Tibial nerve (tissue), 4 donors: ENCODE measurements at places on chromosomes 1 and 21. TPM values are rescaled to one million over a fixed set of nuclear protein-coding genes. Genes with fewer than 3 reads are reported as not detected.

- H3K27ac ChIP-seq, result no peak overlapping the region
- no peaks in the 10 kb centered on the region for H3K27me3 ChIP-seq
- H3K36me3 ChIP-seq, result no peaks in the 10 kb centered on the region
- no peak for DNase-seq
- H3K4me1 ChIP-seq, result no peaks in the 10 kb centered on the region
Measured at GRCh38 chr1:85447006-85447943, 17.7 kb downstream of the DDAH1 start.

Gene KCNT2
- 9.0 TPM for total RNA-seq

DNA sequence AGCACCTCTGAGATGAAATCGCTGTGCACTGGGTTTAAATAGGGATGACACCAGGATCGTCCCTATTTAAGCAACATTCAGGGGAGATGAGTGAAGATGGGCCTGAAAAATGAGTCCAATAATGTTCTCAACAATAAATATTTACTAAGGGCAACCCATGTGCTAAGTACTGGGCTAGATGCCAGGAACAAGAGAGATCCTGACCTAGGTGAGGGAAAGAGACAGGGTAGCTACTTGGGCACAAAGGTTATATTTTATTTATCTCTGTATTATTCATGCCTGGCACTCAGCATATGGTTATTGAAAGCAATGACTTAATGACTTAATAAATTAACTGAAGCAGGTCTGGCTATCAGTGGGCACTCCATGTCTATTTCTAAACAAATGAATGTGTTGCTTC lies 27.4 kb upstream of the AVPR1B start:
- H3K36me3 ChIP-seq, result no peaks in the 10 kb centered on the region
- no peaks in the 10 kb centered on the region for H3K4me1 ChIP-seq
- no peak overlapping the region for H3K4me3 ChIP-seq
- no peak overlapping the region for H3K27ac ChIP-seq

DNA sequence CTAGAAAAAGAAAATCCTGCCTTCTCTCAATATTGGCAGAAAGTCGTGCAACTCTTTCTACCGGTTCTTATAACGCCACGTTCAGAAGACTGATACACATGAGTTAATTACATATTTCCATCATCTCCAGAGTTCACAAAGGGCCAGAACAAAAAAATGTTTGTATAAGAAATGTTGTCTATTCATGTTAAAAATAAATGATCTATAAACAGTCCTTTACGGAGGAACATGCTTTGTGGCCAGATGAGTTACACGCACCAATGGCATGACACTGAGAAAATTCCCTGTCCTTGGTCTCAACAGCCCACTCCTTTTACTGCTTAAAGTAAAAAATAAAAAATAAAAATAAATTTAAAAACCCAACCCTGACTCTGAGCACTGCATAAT lies 29.5 kb downstream of the C2CD2 start:
- no peak for DNase-seq
- H3K27me3 ChIP-seq, result no peaks in the 10 kb centered on the region
- H3K4me1 ChIP-seq, result peaks cover 30% of the 10 kb centered on the region
- H3K27ac ChIP-seq, result peak overlapping the region; percentile 90
- H3K36me3 ChIP-seq, result no peaks in the 10 kb centered on the region

- peaks cover 9% of the 10 kb centered on the region for H3K36me3 ChIP-seq
- no peak overlapping the region for H3K4me3 ChIP-seq
- no peaks in the 10 kb centered on the region for H3K27me3 ChIP-seq
- DNase-seq, result no peak
- H3K4me1 ChIP-seq, result no peaks in the 10 kb centered on the region
Measured at GRCh38 chr1:173779936-173780335, 44.5 kb upstream of the DARS2 start.

GRCh38 chr1:61379693-61380092 lies 297.3 kb downstream of the NFIA start:
- H3K4me1 ChIP-seq, result no peaks in the 10 kb centered on the region
- no peak overlapping the region for H3K4me3 ChIP-seq
- H3K27ac ChIP-seq, result no peak overlapping the region
- H3K36me3 ChIP-seq, result no peaks in the 10 kb centered on the region

Gene ODR4
- total RNA-seq, result 16.3 TPM

DNA sequence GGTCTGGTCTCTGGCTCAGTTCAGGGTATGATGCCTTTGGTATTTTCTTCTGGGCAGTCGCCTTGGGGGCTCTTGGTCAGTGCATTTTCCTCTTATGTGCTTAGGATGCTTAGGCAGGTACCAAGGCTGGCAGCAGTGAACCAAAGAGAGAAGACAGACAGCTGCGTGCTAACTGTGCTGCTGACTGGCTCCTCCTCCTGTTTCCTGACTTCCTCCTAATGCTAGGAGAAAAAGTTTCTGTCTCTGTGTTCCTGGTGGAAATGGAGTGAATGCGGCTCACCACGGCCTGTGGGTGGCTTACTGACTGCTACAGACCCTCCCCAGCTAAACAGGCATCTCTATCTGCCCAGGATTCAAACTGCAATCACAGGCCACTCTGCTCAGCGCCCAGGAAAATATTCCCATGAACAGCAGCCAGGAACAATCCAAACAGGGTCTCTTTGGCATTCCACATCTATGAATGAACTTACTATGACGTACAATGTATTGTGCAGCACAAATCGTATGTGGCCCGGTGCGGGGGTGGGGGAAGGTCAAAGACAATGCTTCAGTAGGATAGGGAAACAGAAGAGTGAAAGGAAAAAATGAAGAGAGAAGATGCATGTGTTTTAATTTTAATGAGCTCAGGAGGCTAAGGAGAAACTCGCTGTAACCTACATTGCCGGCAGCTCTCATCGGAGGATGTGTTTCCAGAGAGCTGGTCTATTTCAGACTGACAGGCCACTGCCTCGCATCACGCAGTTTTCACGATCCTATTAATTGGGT lies 2.8 kb downstream of the ABCG1 start:
- no peaks in the 10 kb centered on the region for H3K36me3 ChIP-seq
- DNase-seq, result no peak
- H3K4me3 ChIP-seq, result no peak overlapping the region
- H3K27me3 ChIP-seq, result peaks cover 28% of the 10 kb centered on the region

DNA sequence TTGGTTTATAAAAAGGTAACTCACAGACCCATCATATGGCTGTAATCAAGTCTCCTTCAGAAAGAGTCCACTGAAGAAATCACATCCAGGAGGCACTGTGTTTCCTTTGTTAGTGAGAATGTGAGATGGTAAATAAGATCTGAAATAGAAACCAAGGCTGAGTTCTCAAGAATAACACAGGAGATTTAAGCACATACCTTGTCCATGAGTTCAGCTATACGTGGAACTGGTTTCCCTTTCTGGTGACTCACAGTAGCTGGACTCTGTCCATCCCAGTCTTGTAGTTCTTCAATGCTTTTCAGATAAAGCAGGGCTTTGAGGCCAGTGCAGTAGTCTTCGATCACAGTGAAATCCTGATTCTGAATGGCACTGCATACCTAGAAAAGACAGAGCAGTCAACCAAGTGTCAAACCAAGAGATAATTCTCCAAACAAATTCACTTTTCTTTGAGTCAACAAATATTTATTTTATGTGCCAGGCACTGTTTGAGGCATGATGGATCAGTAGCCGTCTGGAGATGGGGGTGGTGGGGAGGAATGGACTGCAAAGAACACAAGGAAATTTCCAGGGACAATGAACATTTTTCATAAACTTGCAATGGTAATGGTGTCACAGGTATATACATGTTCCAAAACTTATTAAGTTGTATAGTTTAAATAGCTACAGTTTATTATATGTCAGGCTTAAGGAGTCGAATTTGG lies 471.4 kb downstream of the PTBP2 start:
- H3K4me1 ChIP-seq, result no peaks in the 10 kb centered on the region
- no peak overlapping the region for H3K27ac ChIP-seq
- DNase-seq, result no peak
- no peaks in the 10 kb centered on the region for H3K36me3 ChIP-seq
- H3K27me3 ChIP-seq, result no peaks in the 10 kb centered on the region
- no peak overlapping the region for H3K4me3 ChIP-seq

- H3K4me3 ChIP-seq, result no peak overlapping the region
- H3K27me3 ChIP-seq, result no peaks in the 10 kb centered on the region
- no peak overlapping the region for H3K27ac ChIP-seq
- H3K4me1 ChIP-seq, result peaks cover 7% of the 10 kb centered on the region
Measured at GRCh38 chr1:52268372-52268771, 97.6 kb downstream of the CC2D1B start.

DNA sequence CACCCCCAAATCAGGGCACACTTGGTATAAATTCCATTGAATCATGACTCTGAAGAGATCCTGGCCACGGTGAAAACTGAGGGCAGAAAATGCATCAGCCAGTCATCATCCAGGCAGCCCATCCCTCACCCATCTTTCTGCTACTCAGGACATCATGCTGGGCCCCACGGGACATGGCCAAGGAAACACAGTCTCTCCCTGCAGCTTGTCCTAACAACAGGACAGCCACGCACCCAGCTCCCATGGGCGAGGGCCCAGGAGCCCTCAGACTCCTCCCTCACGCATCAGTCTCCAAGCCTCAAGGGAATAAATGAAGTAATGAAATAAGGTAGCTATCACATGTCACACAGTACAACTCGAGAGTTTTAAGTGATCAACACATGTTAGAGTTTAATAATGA lies 37.8 kb downstream of the ELK4 start:
- no peak for DNase-seq
- no peak overlapping the region for H3K27ac ChIP-seq
- no peaks in the 10 kb centered on the region for H3K27me3 ChIP-seq
- H3K4me3 ChIP-seq, result no peak overlapping the region
- peaks cover 54% of the 10 kb centered on the region for H3K4me1 ChIP-seq

DNA sequence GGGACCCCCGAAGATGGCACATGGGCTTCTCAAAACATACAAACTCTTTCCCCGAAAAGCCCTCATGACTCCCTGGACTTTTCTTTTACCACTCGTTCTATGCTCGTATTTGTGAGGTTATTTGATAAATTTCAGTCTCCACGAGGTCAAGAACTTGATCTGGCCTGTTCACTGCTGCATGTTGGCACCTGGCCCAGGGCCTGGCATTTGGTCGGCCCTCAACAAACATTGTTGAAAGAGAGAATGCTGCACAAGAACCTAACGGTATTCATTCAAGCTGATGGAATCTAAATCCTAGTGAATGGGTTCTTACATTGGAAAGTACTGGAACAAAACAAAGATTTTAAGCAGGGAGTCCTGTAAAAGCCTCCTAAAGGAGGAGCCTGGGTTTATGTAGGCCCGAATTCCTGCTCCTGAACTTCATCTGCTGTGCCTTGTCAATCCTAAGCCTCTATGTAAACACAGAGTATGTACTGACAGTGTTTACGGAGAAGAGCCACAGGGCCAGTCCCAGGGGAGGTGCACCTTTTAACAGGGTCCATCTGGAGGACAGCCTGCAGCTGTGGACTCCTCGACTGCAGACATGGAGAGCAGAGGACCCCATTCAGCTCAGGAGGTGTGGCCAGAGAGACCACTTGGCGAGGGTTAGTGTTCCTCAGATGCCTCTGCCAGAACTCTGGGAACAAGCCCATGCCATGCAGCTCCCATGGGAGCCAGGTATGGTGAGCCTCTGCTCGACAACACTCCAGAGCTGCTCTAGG lies 46.9 kb downstream of the L1TD1 start:
- no peak overlapping the region for H3K4me3 ChIP-seq
- H3K27ac ChIP-seq, result no peak overlapping the region
- DNase-seq, result no peak
- H3K36me3 ChIP-seq, result no peaks in the 10 kb centered on the region
- H3K27me3 ChIP-seq, result no peaks in the 10 kb centered on the region

DNA sequence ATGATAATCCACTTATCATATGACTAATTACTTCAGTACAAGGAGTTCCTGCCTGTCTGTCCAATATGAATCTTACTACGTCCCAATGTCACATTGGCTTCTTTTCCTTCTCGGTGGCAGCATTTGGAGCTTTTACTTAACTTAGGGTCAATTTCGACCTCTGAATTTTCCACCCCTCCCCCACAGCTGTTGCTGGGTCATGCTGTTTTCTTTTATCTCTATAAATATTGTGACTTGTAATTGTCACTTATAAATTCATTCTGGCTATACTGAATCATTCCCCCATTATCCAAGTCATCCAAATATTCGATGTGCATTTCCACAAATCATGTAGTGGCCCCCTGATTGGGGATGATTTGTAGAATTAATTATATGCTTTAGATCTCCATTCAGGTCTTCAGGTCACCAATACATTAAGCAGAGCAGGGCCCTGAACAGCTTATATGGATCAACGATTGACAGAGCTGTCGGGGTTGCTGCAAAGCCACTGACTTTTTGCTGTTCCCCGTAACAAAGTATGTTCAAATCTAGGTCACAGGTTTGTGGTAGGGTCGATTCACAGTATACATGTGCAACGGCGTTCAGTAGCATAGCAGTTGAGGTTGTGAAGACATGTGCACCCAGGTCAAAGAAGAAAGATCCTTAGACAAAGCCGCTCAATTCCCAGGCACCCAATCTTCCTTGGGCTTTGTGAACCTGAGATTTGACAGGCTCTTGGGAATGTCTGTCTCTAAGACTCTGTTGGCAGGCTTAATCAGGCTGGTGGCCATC lies 18.3 kb upstream of the RNU1-4 start:
- H3K36me3 ChIP-seq, result no peaks in the 10 kb centered on the region
- H3K4me3 ChIP-seq, result no peak overlapping the region
- H3K4me1 ChIP-seq, result no peaks in the 10 kb centered on the region
- peak; percentile 4 for DNase-seq
- no peaks in the 10 kb centered on the region for H3K27me3 ChIP-seq

DNA sequence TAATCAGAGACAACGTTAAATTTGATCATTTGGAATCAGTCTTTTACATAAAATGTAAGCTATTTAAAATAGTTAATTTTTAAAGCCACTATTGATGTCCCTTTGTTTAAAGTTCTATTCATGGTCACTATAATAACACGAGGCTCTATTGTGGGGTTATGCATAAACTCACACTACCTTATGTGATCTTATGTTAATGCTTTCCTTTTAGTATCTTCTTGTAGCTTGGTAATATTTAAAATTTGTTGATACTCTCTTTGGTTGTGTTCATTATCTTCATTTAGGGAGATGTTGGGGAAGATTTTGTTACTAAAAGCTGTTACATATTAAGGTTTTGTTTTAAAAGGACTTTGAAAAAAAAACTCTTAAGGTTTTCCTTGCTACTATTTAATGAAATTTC lies 1.2 kb downstream of the B3GALT2 start:
- H3K27me3 ChIP-seq, result no peaks in the 10 kb centered on the region
- H3K27ac ChIP-seq, result peak overlapping the region; percentile 64
- no peaks in the 10 kb centered on the region for H3K36me3 ChIP-seq
- no peaks in the 10 kb centered on the region for H3K4me1 ChIP-seq
- H3K4me3 ChIP-seq, result peak overlapping the region; percentile 45

GRCh38 chr1:115476616-115477015 lies 138.6 kb upstream of the NGF start:
- H3K36me3 ChIP-seq, result no peaks in the 10 kb centered on the region
- DNase-seq, result no peak
- H3K4me1 ChIP-seq, result no peaks in the 10 kb centered on the region
- no peak overlapping the region for H3K27ac ChIP-seq
- no peak overlapping the region for H3K4me3 ChIP-seq

GRCh38 chr21:29301691-29302090 lies 3.0 kb downstream of the BACH1 start:
- DNase-seq, result no peak
- H3K36me3 ChIP-seq, result no peaks in the 10 kb centered on the region
- H3K27me3 ChIP-seq, result no peaks in the 10 kb centered on the region
- peak overlapping the region; percentile 99 for H3K27ac ChIP-seq
- H3K4me1 ChIP-seq, result peaks cover 74% of the 10 kb centered on the region
